ENCODE measurements at places on chromosomes 1 and 21.

DNA sequence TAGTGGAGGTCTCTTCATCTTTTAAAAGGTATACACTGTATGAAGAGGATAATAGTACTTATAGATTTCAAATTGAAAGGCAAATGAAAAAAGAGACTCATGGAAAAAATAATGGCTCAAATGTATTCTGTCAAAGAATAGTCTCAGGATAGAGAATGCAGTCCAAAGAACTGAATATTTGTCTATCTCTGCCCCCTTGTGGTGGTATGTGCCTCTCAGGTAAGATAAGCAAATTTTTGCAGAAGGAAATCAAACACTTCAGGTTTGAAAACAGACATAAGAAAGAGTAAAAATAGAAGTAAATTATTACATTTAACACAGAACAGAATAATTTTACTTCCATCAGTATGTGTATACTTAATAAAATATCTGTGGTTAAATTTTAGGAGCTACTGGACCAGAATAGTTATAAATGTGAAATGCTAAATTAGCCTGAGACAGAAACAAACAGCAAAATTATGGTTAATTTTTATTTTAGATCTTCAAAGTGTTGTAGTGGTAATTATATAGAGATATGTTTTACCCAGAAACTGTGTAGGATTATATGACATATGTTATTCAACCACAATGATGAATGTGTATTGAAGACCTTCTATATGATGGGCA is 164.4 kb upstream of the PALMD start:
- no peak for DNase-seq

GRCh38 chr1:10556430-10557005 is 81.8 kb downstream of the PEX14 start:
- DNase-seq: no peak

DNA sequence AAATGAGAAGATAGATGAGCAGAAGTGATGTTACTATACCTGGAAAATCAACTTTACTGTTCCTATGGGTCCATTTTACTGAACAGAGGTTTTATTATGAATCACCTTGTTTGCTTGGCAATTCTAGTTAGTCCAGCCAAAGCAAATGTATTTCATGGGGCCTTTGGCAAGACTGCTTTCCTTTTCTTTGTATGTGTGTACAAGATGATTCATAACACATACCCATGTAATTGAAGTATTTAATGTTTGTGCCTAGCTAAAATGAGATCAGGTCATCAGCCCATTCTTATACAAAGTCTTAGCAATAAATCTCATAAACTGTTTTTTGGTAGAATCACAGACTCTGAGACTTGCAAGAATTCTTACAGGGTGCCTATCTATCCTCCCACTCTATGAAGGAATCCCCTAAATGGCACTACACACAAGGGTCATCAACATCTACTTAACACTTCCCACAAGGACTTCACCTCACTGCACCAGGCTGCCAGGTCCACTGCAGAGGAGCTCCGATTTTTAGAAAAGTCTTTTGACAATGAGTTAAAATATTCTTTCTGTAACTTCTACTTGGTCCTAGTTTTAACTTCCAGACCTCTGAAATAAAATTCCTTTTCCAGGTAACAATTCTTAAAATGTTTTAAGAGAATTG is 58.5 kb downstream of the LPAR3 start:
- no peak for DNase-seq

GRCh38 chr1:11482198-11482597 is 3.2 kb downstream of the DISP3 start:
- no peak for DNase-seq

DNA sequence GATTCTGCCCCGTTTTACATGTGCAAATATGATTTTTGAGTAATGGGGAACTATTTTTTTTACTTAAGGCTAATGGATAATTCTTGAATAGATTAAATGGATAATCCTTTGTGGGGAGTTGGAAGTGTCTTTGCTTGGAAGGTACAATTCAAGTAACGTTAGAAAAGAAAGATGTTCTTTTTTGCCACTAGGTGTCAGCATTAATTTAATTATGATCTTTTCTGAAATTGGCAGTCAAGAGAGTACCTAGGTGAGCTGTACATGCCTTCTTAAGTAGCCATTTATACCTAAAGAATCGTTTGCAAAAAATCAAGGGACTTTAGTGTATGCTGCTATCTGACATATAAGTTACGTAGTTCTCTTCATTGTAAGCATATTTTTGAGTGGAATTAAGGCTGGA is 2.2 kb downstream of the FBXO28 start:
- DNase-seq: no peak

DNA sequence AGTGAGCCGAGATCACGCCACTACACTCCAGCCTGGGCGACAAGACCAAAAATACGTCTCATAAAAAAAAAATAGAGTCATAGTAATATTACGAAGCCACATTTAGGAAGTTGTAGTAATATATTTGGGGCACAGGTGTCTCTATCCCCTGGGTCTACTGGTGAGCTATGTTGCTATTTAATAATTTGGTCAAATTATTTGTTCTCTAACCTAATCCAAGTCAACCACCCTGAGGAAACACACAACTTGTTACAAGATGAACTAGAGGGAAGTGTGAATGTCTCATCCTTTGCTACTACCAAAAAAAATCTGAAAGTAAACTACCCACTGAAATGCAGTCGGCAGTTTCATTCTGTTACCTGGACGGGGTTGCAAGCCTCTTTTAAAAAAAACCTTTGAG is 35.3 kb downstream of the RGS8 start:
- DNase-seq: no peak

DNA sequence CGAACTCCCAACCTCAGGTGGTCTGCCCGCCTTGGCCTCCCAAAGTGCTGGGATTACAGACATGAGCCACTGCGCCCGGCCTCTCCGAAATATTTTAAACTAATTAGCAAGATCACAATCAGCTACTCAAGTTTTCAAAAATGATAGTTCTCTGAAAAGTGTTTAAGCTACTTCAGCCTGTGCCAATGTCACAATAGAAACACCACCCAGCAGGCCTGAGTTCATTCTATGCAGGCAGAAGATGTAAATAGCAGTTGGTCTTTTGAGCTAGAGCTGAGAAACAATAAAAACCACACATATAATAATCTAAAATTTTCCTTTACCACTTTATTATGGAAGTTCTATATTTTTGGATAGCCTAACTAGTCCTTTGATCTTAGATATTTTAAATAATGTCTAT is 96.1 kb downstream of the LRRC40 start:
- DNase-seq: no peak

GRCh38 chr21:41678016-41678923 is 88.6 kb downstream of the RIPK4 start:
- DNase-seq: no peak

- DNase-seq: peak; percentile 16
These were observed 629 bp downstream of the CTNNBIP1 start for GRCh38 chr1:9909234-9910046.

DNA sequence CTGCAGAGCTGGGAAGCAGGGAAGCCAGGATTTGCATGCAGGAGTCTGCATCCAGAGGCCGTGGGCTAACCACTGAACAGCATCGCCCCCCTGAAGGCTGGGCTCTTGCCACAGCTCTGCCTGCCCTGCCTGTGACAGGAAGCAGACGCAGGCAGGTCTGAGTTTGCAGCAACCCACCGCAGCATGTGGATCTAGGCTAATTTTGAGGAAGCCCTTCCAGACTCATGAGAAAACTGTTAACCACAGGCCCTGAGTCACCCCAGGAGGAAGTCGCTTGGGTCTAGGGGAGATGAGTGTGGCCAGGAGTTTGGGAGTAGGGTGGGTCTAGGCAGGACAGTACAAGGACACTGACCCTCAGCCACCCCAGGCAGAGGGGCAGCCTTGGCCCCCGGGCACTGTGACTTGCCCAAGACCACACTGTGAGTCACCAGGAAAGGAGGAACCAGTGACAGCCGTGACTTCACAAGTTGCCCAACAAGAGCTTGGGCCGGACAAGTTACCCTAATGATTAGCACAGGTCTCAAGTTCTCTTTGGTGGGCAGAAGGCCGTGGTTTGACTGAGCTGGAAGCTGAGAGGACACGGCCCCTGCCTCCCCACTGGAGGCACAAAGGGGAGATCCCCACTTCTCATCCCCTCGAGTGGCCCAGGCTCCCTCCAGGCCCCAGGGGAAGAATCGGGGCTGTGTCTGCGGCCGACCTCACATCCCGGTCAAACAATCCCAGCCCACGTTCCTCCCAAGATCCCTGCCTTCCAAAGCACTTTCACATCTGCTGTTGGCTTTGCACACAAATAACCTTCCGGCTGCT is 826 bp downstream of the LAPTM5 start:
- DNase-seq: peak; percentile 91

- no peak for DNase-seq
These were observed 31.6 kb downstream of the TTLL7 start for GRCh38 chr1:83967336-83967735.

DNA sequence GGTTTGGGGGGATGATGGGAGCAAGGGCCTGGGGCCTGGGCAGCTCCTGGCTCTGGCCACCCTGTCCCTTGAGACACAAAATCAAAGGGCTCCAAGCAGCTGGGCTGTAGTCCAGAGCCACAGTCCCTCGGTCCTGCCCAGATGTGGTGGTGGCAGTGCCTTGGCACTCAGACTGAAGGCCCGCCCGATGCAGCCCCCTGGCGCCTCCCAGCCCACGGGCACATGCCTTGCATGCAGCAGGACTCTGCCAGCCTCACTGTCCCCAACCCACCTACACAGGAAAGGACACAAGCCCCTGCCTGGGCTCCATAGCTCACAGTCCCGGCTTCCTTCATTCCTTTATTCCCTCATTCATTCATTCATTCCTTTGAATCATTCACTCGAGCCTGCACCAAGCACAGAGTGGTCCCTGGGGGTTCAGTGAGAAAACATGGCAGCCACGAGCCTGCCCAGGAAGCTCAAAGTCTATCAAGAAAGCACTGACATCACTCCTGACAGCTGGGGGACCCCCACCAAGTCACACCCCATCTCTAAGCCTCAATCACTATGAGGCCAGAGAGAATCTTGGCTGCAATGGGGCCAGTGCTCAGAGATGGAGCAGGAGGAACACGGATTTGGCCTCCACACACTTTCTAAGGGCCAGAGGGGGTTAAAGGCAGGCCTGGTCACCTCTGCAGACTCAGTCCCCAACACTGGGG is 5.8 kb downstream of the SDC3 start:
- no peak for DNase-seq

DNA sequence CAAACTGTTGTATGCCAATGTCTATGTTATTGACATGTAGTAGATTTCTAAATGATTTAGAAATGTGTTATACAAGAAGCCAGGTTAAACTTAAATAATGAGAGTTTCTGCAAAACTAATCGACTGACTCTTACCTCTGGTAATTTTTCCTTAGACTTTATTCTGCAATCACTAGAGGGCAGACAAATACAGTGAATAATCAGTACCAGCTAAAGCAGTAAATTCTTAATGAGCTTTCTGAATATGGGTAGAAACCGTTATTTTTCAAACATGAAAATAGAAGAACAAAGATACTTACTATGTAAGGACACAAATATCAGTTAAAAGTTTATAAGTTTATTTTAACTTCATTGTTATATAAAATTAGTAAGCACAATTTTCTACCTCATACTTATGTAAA is 97.9 kb upstream of the RGS1 start:
- DNase-seq: no peak

- DNase-seq: peak; percentile 49
These were observed 150.1 kb upstream of the SOD1 start for GRCh38 chr21:31509194-31510017.

- DNase-seq: no peak
These were observed 504 bp downstream of the H6PD start for GRCh38 chr1:9235096-9235459.

GRCh38 chr1:34460193-34460592 is 283.5 kb downstream of the C1orf94 start:
- peak; percentile 31 for DNase-seq

DNA sequence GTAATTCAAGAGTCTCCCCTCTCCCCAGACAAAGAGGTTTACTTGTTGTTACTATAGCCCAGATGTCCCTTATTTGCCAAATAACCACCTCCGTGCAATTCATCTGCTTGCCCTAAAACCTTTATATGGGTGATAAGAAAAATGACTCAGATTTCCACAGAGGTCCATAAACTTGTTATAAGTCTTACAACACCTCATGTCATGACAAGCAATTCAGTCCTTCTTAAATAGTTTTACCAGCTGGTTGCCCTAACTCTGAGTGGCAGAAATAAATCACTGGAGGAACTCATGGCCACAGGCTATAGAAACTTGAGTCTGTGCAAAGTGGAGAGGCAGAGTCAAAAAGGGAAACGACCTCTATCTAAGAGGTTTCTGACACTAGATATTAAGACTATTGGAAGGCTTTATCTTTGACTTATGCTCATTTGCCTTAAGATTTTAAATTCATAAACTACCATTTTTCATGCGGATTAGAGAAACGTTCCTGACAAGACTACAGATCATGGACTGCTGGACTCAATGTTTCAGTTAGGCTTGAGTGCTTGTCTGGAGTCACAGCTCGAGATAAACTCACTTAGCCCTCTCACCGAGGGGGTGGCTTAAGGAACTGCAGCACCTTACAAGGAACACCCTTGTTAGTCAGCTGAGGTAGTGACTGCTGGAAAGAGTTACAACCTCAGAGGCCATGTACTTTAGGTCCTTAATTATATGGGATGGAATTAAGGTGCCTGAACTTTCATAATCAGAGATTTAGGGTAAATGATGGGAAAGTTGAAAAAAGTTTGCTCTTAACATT is 662.5 kb upstream of the USP24 start:
- DNase-seq: no peak

DNA sequence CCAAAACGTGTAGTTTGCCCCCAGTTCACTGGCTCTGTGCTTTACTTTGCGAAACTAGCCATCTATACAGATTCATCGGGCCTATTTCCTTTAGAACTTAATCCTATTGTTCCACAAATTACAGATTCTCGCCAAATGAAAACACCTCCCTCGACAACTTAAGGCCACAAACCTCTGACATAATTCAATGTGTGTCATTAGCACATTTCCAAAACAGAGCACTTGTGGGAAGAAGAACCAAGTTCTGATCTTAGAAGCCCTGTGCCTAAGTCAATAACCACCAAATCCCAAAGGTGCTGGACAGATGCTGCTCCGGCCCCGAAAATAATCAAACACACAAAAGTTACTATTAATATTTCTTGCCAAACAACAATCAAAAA is 93.9 kb downstream of the SLC45A1 start:
- DNase-seq: no peak

DNA sequence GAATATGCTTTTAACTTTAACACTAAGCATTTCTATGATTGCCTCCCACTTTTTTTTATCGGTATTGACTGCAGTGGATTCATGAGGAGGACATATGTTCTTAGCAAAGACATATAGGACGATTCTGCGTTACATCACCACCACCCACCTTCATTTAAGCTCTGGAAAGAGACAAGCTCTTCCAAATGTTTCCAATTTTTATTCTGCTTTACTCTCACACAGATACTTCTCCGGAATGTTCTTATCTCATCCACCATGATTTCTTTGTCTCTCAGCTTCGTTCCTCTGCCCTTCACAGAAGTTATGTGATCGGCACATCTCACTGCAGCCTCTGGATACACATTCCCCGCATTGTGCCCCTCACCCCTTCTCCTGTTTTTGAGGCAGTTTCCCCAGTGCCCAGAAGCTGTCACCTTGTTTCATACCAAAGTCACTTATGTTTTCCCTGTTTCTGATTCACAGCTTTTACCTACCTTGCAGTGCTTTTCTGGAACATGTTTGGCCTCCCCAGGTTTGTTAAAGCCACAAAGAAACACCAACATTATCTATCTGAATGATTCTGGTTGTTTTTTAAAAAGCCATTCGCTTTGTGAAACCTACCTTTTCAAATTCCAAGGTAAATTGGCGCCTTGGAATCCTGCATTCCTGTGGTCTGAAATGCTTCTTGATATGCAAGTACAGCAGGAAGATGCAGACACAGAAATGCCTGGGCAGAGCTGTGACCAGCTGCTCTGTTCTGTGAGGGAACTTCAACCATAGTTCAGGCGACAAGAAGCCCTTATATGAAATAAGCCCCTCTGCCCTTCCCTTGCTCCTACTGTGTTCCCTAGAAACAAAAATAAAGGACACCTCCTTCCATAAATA is 1020.2 kb downstream of the TTLL7 start:
- DNase-seq: no peak
